Brain (organoid and tissue), 16 donors: ENCODE measurements at places on chromosomes 11 and 22.

DNA sequence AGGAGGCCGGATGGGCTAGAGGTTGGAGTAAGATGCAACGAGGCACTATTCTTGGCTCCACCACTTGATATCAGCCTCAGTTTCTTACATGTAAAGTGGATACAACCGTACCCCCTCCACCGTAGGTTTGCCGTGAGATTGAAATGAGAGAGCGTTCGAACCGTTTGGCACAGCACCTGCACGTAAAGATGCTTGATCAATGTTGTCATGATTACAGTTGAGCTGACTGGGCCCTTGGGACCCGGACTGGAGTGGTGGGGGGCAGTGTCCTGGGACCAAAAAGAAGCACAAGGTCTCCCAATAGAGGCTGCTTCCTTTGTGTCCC, 3.7 kb downstream of the APOC3 start:
- no peak for DNase-seq

GRCh38 chr11:127493330-127494022, 492.9 kb upstream of the KIRREL3 start:
- peak; percentile 43 for DNase-seq

GRCh38 chr22:30541961-30542810, 4.4 kb downstream of the SEC14L6 start:
- peak; percentile 17 for DNase-seq

DNA sequence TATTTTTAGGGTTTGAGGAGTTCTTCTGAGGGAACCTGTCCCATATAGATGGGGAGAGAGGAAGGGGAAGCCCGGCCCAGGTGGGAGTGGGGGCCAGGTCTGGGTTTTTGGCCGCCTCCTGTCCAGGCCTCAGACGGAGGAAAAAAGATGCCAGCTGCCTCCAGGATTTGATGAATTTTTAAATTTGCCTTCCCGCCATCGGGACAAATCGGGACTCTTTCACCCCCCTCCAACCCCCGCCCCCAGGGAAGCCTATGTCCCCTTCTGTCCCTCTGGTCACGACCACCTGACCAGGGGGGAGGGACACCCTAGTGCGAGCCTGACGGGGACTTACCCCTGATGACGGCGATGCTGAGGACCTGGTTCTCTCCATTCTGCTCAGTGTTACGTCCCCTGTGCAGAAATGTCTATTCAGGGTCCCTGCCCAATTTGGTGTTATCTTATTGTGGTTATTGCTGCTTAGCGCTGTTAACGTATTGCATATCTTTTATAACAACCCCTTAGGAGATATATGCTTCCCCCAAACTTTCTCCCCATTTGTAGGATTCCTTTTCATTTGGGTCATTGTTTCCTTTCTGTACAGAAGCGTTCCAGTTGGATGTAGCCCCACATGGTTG, 115.9 kb upstream of the GRK3 start:
- peak; percentile 5 for DNase-seq

GRCh38 chr22:17266251-17266971, 47.2 kb upstream of the ADA2 start:
- peak; percentile 95 for DNase-seq

GRCh38 chr11:121564948-121565684, 112.3 kb upstream of the SORL1-AS1 start:
- DNase-seq: no peak

GRCh38 chr22:48204296-48204695, 1441.8 kb downstream of the TBC1D22A start:
- DNase-seq: no peak

GRCh38 chr11:85123752-85124231, 503.4 kb downstream of the DLG2 start:
- DNase-seq: no peak

DNA sequence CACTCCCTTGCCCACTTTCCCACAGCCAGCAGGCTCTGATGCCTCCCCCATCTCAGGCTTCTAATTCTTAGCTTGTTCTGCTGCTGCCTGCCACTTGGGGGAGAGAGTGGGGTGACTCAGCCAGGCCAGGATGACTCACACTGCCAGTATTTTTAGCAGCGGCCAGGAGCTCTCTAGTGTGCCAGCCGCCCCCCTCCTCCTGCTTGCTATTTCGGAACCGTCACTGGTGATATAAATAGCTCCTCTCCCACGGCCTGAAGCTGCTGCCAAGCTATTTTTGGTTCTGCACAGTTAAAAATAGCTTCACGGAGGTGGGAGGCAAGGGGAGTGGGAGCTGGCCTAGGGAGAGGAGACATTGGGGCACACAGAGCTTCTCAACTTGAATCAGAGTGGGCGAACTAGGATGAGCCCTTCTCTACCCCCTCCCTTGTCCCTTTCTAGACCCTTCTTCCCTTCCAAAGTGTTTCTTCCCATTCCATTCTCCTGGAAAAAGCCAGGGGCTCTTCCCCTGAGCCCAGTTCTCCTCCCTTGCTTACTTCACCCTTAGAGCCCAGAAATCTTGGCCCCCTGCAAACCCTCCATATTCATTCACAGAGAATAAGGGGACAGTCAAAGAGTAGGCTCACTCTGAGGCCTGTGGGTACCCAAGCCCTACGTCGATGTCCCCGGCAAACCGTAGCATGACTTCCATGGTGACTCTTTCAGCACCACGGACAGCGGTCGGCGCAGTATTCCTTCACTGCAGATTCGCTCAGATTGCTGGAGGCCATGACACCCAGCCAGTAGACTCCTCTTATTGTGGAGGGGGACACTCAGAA, 2.5 kb upstream of the NPAS4 start:
- DNase-seq: peak; percentile 85

DNA sequence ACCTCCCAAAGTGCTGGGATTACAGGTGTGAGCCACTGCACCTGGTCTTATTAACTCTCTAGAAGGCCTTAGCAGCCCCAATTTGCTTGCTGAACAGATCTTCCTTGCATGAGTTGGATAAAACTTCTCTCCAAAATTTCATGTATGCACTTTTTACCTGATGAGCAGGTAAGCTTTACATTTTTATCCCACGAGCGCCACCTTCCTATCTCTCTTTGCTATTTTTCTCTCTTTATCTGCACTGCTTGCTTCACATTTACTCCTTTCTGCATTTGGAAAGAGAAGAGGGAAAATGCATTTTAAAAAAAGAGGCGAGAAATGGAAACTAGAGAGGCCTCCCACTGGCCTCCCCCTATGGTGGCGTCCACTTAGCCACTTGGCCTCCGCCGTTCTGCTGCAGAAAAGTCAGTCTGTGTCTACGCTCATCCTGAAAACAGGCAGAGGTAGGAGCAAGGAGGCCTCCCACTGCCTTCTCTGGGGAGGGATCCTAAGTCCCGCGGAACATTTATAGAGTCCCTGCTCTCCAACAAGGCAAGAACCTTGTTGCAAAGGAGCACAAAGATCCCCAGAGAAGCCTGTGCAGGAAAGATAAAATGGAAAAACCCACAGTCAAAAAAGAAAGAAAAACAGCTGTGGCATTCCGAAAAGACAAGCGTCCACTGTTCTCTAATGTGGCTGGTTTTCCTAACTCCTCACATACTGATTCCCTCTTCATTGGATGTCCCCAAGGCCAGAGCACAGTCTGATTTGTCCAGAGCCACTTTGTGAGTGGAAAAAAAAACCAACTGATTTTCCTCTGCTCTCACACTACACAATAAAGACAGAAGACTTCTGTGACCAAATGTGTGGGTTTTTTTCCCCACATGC, 62.2 kb upstream of the INCENP start:
- peak; percentile 12 for DNase-seq
